ENCODE measurements at places on chromosomes 7 and 10.

DNA sequence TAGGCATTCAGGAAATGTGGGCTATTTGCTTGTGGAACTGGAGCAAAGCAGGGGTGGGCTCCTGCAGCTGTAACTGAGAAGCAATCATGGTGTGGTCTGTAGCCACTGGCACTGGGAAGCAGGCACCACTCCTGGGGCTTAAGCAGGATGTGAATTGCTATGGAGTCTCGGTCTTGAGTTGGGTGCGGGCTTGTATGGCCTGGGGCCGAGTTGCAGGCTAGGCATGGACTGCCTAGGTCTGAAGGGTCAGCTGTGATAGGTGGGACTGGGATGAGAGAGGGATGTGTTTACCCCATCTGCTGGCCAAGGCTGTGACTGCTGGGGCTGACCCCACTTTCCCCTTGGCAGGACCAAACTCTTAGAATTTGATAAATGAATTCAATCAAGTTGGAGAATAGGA is 43.0 kb downstream of the ADCY1 start:
- no peak for DNase-seq

- DNase-seq: no peak
Observed at GRCh38 chr10:62511656-62512055, 137.5 kb downstream of the ZNF365 start.

DNA sequence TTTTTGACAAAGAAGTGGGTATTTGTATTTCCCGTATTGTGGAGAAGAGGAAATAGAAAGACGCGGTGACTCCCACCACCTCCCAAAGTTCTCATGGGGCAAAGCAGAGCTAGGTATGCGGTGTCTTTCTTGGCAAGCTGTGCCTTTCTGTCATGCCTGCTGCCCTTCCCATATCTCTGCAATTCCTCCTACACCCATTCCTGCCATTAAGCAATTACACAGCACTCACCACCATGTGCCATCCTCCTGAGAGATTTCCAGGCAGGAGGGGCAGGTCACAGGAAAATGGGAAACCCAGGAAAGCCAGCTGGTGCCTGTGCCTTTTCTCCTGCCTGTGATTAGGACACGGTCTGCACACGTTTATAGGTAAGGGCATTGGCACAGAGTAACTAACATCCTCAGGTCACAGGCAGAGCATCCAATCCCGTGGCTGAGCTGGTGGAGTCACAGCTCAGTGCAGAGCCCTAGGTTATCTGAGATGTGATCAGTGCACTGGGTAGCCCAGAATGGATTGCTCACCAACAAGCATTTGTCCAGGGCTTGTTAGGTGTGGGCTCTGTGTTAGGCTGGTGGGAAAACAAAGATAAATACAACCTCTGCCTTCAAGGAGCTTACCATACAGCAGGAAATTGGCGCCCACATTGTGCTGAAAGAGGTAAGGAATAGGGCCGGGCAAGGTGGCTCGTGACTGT is 9.4 kb upstream of the CRTAC1 start:
- no peak for DNase-seq

GRCh38 chr7:136870866-136871487 is 2.5 kb downstream of the CHRM2 start:
- no peak for DNase-seq

GRCh38 chr10:14648005-14648765 is 126.5 kb downstream of the FAM107B start:
- peak; percentile 84 for DNase-seq

GRCh38 chr7:39413636-39414223 is 152.5 kb upstream of the YAE1 start:
- no peak for DNase-seq

GRCh38 chr10:19169041-19169440 is 120.4 kb downstream of the MALRD1 start:
- DNase-seq: no peak

- no peak for DNase-seq
Observed at GRCh38 chr7:4683043-4683883, 1.2 kb downstream of the FOXK1 start.

DNA sequence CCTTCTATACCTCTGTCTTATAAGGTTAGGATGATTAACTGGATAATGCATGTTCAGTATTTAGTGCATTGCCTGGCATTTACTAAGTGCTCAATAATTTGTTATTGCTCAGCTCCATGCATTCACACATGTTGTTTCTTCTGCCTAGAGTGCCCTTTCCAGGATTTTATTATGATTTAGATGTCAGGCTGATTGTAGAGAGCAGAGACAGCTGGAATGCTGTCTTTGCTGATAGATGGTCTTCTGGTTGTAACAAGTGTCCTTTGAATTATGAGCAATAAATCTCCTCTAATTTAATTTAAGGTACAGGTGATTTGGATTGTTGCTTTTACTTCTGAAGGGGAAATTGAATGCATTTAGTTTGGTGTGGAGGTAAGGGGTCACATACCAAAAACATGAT is 548.0 kb downstream of the MAGI2 start:
- no peak for DNase-seq

- no peak for DNase-seq
Observed at GRCh38 chr10:131744346-131744745, 156.5 kb upstream of the PPP2R2D start.

DNA sequence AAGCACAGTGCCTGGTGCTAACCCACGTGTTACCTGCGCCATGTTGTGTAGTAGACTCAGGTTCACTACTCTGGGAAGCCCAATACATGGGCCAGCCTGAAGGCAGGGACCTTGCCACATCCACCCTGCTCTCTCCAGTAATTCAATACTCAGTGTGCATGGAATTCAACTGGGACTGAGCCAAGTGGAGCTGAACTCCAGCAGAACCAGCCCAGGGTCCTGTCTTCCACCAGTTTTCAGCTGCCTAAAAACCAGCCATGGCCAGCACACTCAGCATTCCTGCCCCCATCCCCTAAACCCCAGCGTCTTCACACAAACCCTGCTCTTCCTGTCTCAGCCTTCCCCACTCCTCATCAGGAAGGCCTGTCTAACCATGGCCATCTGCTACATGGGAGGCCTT is 15.4 kb downstream of the FGF8 start:
- DNase-seq: no peak

- no peak for DNase-seq
Observed at GRCh38 chr10:69345890-69346474, 67.7 kb downstream of the HK1 start.

- DNase-seq: no peak
Observed at GRCh38 chr7:113087071-113087998, 708 bp upstream of the GPR85 start.

- DNase-seq: no peak
Observed at GRCh38 chr10:3476186-3476585, 303.6 kb upstream of the PITRM1 start.

DNA sequence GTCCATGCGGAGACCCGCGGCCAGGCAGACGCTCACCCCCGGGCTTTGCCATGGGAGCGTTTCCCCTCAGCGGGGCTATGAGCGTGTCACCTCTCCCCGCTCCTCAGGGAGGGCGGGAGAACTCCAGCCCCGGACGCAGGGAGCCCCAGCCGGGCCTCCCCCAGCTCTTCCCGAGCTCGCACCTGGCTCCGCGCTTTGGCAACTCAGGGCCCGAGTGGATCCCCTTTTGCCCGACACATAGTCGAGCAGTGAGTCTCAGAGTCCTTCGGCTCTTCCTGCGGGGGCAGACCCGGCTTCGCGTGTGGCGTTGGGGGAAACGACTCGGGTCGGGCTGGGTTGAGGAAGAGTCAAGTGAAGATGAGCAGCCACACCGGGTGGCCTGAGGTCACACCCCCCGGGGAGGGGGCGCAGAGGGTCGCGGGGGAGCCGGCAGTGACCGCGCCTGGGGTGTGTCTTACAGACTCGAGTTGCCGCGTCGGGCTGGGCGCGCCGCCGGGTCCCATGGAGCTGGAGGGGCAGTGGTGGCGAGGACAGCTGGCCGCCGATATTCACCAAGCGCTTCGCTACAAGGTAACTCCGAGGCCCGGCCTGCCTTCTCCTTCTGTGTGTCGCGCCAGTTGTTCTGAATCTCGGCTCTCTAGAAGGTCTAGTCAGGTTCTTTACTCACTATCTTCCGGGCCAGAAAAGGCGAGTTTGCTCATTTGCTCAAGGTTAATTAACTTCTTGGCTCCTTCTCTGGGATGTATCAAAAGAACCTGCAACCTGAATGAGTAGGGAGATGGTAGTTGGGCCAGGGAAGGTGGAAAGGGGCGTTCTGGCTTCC is 721 bp downstream of the CCNJ start:
- DNase-seq: no peak

GRCh38 chr7:54841772-54842697 is 83.0 kb upstream of the SEC61G start:
- no peak for DNase-seq

- no peak for DNase-seq
Observed at GRCh38 chr10:31317652-31318381, 1.2 kb upstream of the ZEB1 start.

DNA sequence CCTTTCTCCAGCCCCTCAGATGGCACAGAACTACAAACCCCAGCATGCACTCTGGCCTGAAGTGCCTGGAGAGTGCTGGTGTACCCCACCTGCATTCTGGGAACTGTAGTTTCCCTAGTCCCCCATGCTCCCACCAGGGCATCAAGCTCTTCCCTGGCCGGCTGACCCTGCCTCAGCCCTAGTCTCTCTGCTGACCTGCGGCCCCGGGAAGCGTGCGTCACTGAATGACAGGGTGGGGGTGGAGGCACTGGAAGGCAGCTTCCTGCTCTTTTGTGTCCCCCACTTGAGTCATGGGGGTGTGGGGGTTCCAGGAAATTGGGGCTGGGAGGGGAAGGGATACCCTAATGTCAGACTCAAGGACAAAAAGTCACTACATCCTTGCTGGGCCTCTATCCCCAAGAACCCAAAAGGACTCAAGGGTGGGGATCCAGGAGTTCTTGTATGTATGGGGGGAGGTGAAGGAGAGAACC is 2.1 kb downstream of the NOS3 start:
- DNase-seq: no peak

GRCh38 chr10:102783568-102783967 is 39.8 kb downstream of the WBP1L start:
- DNase-seq: no peak

DNA sequence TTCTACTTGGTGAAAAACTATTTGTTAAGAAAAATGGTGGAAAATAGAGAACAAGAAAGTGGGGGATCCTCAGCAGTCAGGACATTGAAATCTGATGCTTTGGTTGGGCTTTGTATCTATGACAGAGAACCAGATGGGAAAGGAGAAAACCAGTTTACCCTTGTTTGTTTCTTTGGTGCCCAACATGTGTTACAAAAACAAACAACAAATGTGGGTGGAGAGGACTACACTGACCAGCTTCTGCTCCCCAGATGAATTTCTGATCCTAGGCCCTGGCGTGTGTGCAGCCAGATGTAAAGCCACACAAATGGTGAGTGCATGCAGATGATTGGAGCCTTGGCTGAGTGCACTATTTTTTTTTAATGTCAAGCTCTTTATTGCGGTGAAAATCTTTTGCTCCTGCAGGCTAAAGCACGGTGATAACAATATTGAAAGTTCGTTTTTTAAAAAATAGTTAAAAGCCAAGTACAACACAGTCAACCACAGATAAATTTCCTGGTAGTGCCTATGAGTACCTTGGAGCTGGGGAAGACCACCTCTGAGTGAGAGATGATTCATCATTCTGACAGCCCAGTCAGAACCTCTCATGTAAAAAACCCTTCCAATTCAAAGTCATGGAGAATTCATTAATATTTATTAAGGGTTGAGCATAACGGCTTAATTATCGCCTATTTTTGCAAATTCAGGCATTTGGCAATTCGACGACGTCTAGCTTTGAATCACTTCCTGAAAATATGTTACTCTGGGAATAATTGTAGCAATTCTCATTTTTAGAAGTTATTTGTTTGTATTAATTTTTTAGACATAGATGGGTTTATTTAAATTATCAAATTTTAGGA is 163.7 kb downstream of the AGMO start:
- no peak for DNase-seq

- DNase-seq: no peak
Observed at GRCh38 chr7:116796471-116796870, 65.9 kb upstream of the CAPZA2 start.

- no peak for DNase-seq
Observed at GRCh38 chr7:47649919-47650318, 68.0 kb upstream of the TNS3 start.

DNA sequence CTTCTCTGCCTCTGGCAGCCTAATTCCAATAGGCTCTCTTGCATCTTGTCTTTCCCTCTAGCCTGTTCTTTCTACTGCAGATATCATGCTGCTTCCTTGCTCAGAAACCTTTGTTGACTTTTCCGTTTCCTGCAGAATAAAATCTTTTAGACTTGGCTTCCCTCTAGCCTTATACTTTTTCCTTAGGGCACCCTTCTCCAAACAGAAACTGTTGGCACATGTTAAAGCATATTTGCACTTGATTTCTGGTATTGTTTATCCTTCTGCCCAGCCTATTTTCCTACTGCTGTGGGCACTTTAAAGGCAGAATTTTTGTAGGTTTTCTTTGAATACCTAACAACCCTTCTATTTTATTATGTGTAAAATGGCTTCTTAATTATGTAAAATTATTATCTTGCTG is 4.6 kb downstream of the GNAI1 start:
- DNase-seq: no peak

DNA sequence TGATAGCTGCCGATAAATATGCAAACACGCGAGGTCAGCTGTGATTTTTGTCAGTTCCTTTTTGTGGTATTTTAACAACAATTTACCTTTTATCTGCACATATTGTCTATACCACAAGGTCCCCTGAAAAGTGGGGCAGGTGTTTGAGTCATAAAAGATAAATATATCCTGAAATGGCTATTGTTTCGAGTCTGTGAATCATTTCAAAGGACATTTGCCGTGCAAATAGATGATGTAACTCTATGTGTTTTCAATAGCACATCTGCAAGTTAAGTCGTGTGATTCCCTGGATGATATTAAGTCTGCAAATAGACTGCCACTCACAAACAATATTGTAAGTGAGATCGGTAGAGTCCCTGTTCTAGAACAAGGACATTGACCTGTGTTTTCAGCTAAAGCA is 193.0 kb upstream of the PITRM1 start:
- DNase-seq: peak; percentile 18

GRCh38 chr7:13179011-13179582 is 491.7 kb downstream of the ARL4A start:
- no peak for DNase-seq

DNA sequence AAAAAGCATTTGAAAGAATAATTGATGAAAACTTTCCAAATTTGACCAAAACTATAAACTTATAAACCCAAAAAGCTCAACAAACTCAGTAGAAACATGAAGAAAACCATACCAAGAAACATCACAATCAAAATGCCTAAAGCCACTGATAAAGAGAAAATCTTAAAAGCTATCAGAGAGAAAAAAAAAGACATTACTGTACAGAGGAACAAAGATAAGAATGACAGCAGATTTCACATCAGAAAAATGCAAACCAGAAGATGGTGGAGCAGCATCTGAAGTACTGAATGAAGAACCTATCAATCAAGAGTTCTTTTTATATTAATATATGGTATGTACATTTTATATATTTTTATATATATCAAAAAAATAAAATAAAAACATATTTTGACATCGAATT is 2.4 kb upstream of the GPAM start:
- DNase-seq: no peak

- DNase-seq: no peak
Observed at GRCh38 chr10:35735412-35735811, 93.3 kb upstream of the FZD8 start.

- no peak for DNase-seq
Observed at GRCh38 chr10:79019441-79020014, 49.2 kb upstream of the ZMIZ1 start.

All from NCI-H1417 treated with DMSO at 0.1 percent for 48 hours (cell line).